ENCODE measurements at places on chromosomes 7 and 10.

DNA sequence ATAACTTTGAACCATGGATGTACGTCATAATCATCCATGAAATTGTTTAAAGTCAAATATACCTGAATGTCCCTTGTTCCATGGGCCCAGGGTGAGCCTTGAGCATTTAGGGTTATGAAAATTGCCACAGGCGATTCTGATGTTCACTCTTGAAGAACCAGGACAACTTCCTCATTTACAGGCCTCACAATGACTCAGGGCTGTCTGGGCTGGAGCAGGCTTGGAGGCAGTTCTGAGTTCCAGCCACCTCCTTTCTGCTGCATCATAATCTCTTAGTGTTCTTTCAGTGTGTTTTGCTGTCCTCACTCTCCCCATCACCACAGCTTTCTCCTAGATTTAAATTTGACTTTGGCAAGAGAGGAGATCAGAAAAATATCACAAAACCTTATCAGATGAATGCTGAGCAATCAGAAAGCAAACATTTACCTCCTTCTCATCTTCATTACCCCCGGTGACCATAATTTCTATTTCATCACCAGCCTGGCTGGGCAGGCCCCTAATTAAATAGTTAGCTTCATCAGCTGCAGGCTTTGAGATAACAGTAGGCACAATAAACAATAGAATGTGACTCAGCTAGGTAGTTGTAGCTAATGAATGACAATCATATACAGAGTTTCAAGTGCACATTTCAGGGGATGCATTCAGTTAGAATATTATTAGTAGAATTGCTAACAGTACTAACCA lies 571.0 kb downstream of the SH2D4B start:
- no peak for DNase-seq

GRCh38 chr10:35336084-35336831 lies at the start of gene CCNY:
Gene CCNY, plus strand, starts transcription at chr10:35336509. Its CDS starts 545 bp downstream, at chr10:35337054.
- DNase-seq = peak; percentile 40

DNA sequence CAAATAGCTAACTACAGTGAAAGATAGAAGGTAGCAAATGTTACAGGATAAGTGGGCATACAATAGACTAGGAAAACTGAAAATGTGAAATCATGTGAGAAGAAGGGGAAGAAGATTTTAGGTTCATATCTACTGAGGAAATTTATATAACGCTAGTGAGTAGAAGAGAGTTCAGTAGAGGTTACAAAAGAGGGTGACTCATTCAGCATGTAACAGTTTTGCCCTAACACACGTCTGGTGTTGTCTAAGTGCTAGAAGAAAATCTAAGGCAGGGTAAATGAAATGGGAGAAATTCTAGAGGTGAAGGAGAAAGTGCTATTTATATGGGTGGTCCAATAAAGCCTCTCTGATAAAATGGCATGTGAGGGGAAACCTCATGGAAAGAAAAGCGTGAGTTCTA lies 731.4 kb upstream of the POT1 start:
- DNase-seq = no peak

GRCh38 chr10:81928119-81928518 lies 53.1 kb downstream of the NRG3 start:
- no peak for DNase-seq

- DNase-seq = no peak
Observed at GRCh38 chr7:83359108-83359507, 196.4 kb upstream of the PCLO start.

- DNase-seq = no peak
Observed at GRCh38 chr7:47635091-47636080, 53.5 kb upstream of the TNS3 start.

DNA sequence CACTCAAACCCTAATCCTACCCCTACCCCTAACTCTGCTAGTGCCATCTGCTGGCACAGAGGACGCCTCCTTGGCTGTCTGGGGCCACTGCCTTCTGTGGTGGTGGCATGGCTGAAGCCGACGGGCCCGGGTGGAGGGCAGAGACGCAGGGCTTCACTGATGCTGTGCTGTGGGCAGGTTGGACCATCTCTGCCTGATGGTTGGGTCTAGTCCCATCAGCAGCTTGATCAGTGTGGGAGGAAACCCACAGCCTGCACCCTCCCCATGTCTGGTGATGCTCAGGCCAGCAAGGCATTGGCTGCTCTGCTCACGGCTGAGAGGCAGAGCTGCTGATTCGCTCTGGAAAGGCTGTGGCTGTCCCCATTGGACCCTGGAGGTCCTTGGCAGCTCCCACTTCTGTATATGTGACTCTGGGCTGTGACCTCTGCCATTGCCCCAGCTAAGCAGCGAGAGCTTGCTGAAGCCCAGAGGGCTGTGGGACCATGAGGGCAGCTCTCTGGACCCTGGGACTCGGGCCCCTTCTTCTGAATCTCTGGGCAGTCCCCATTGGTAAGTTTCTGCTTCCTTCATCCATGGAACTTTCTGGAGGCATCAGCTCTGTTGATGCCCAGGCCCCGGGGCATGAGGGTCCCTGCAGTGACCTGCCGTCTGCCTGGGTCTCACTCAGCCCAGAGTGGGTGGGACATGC lies at the start of gene SCART1:
TSS of gene SCART1 (plus strand) at position 430 of the 688 bp plus-strand sequence. CDS start at position 483, 53 bp downstream.
- peak; percentile 52 for DNase-seq

DNA sequence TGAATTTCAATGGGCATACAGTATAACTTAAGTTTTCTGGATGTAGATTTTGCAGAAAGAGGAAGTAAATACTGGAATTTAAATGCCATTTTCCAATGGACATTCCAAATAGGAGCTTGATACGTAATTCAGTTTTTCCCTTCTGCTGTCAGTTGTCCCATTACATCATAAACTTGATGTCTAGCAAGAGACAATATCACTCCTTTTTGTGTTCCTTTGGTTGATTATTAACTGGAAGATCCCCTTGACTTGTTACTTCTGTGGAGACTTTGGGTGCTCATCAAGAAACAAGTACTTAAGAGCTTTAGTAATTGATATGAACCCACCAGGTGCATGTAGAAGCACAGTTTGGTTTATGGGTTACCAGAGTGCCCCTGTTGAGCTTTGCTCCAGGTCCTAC lies 116.1 kb downstream of the ST7 start:
- DNase-seq = no peak
